Cortex of kidney (tissue), 1 donor: ENCODE measurements at places on chromosomes 2 and 18.

- no peak for DNase-seq
Observed at GRCh38 chr18:9103376-9103873, 926 bp downstream of the NDUFV2 start.

DNA sequence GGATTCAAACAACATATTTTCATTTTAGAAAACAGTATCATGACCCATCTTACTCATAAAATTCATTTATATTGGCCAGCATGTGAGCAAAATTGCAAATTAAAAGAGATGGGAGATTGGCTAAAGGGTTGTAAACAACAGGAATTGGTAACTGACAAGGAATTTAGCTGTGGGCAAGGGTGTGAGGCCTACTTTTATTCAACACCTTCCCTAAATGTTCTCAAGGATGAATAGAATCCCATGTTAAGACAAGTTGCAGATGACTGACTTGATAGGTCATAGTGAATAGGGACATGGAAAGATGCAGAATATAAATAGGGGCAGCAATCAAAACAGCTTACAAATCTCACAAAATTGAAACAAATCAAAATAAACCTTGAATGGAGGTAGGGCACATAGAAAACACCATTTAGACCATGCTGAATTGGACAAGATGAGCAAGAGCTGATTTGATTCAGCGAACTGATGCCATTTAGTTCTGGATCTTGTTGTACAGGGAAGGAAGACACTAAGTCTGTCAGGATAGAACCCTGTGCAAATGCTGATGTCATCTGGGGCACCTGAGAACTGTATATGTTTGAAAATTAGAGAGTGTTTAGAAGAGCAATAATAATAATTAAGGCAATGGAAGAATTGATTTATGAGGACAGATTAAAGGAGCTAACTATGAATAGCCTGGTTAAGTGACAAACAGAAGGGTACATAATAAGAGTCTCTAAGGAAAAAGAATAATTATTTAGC, 509.7 kb downstream of the ZEB2 start:
- DNase-seq: no peak

- DNase-seq: no peak
Observed at GRCh38 chr18:79826966-79827365, 29.2 kb downstream of the KCNG2 start.

GRCh38 chr2:44983836-44984604, 25.2 kb downstream of the SIX2 start:
- DNase-seq: no peak

GRCh38 chr2:120384486-120385354, 38.8 kb downstream of the INHBB start:
- DNase-seq: no peak

- no peak for DNase-seq
Observed at GRCh38 chr2:36915627-36916026, 50.7 kb downstream of the STRN start.

GRCh38 chr18:4060427-4061281, 394.5 kb downstream of the DLGAP1 start:
- no peak for DNase-seq

DNA sequence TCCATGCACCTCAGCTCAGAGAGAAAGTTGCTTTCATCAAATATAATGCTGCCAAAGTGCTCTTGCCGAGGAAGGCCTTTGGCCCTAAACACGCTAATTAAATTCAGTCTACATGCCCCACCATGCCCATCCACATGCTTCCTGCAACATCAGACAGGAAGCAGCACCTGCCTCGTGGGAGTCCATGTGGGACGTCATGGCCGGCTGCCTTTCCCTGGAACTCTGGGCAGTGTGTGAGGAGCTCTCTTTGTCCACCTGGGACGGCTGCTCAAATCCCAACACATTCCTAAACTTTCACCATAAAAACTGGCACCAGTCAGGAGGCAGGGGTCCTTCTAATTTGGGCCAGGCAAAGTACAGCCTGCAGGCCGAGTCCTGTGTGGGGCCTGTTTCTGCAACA, 23.1 kb downstream of the FAM178B start:
- no peak for DNase-seq

GRCh38 chr18:49692906-49693716, 120.2 kb downstream of the ACAA2 start:
- DNase-seq: no peak

DNA sequence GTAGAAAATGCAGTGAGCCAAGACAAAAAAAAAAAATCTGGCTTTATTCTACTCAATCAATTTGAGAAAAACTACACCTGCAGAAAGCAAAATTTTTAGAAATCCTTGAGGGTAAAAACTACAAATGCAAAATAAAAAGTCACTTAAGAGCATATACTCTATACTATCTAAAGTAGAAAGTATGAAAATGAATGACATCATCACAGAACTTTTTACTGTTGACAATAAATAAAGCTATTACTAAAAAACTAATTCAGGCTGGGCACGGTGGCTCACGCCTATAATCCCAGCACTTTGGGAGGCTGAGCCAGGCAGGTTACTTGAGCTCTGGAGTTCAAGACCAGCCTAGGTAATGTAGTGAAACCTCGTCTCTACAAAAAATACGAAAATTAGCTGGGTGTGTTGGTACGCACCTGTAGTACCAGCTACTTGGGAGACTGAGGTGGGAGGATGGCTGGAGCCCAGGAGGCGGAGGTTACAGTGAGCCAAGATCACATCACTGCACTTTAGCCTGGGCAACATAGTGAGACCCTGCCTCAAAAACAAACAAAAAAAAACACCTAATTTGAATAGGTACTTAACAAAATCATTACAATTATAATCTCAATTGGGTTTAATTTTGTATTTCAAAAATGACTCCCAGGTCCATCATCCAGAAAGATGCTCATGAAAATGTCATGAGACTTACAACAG, 7.6 kb downstream of the NFU1 start:
- DNase-seq: no peak

DNA sequence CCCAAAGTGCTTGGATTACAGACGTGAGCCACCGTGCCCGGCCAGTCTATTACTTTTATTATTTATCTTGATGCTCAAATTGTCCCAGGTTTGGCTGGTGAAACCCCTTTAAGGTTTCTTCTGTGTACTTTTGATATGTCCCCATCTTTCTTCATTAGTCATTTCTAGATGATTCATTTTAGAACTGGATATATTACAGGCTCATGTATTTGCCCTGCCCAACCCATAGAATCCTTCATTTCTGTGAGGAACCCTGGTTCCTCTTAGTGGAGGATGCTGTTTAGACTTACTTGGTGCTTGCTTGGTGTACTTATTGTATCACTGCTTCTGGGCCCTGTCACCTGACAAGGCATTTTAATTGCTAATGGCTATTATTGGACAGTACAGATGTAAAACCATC, 40.1 kb downstream of the KCMF1 start:
- DNase-seq: no peak

DNA sequence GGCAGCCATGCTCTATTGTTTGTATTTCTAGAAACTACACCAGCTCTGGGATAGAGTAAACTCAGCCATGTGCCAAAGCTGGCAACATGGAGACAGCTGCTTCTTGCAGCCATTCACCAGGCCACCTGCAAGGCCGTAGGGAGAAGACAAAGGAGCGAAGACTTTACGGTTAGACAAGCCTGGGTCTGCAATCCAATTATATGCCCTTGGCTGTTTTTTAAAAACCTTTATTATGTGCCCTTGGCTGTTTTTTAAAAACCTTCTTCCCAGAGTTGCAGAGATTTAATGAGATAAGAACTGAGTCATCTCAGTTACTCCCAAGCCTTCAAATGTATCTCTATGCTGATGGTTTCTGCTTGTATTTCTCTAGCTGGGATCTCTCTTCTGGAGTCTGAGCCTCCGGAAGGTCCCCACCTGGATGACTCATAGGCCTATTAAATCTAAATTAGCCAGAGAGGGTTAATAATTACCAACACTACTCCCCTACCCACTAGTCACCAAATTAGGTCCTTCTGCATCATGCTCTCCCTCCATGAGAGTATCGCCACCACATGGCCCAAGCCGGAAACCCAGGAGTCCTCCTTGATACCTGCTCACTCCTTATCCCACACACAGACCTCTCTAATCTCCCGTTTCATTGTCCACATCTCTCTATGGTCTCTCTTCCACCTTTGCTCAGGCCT, 17.5 kb upstream of the DPP4 start:
- DNase-seq: no peak
